CD4-positive, CD25-positive, alpha-beta regulatory T cell (primary cell): ENCODE measurements at places on chromosomes 6 and 20.

DNA sequence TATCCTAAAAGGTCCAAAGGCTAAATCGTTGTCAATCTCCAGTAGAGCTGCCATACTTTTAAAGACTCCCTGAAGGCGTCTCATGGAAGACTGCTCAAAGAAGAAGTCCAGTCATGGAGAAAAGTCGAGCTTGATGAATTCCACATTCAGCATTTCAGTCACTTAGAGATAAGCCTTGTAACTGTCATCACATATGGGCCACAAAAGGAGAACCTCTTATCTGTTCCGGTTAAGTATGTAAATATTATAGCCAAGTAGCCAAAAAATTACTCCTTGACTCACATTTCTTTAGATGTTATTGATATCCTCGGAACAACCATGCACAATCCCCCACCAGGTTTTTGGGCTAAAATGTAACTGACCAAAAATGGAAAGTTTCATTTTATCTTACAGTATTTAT lies 9.8 kb upstream of the CNKSR3 start:
- H3K36me3 ChIP-seq, result no peaks in the 10 kb centered on the region
- H3K27me3 ChIP-seq, result no peaks in the 10 kb centered on the region
- H3K27ac ChIP-seq, result no peak overlapping the region
- no peak overlapping the region for H3K4me3 ChIP-seq
- DNase-seq, result no peak
- H3K4me1 ChIP-seq, result no peaks in the 10 kb centered on the region

DNA sequence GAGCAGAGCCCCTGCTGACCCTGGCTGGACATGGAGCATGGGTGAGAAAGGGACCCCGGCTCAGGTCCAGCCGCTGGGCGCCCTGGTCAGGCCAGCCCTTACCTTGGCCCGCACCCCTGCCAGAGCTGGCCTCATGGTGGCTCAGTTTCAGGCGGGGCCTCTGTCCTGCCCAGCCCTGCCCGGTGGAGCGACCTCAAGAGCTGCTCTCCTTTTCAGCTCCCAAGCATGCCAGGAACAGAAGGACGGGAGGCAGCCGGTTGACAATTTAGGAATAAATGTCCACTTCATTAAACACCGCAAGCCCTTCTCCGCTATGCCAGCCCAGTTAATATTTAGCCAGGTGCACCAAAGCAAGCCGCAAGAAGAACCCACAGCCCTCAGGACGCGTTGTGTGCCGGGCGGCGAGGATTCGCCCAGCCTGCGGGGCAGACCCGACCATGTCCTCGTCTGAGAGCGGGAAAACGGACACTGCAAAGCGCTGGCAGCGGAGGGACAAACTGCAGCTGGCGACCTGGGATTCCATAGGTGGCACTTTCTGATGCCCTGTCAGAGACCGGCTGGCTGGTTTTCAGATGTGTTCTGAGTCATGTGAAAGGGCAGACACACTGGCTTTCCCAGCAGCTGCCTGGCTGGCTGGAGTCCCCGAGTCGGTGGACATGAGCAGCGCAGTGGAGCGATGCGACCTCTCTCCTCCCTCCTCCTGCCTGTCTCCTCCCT lies 221.9 kb downstream of the TTLL2 start:
- no peaks in the 10 kb centered on the region for H3K36me3 ChIP-seq
- H3K4me1 ChIP-seq, result no peaks in the 10 kb centered on the region
- DNase-seq, result no peak
- no peak overlapping the region for H3K4me3 ChIP-seq
- H3K27me3 ChIP-seq, result no peaks in the 10 kb centered on the region
- no peak overlapping the region for H3K27ac ChIP-seq

GRCh38 chr20:62624719-62625453 lies 17.4 kb upstream of the SLCO4A1 start:
- no peaks in the 10 kb centered on the region for H3K36me3 ChIP-seq
- H3K4me1 ChIP-seq, result peaks cover 21% of the 10 kb centered on the region
- DNase-seq, result no peak
- no peaks in the 10 kb centered on the region for H3K27me3 ChIP-seq
- no peak overlapping the region for H3K27ac ChIP-seq

DNA sequence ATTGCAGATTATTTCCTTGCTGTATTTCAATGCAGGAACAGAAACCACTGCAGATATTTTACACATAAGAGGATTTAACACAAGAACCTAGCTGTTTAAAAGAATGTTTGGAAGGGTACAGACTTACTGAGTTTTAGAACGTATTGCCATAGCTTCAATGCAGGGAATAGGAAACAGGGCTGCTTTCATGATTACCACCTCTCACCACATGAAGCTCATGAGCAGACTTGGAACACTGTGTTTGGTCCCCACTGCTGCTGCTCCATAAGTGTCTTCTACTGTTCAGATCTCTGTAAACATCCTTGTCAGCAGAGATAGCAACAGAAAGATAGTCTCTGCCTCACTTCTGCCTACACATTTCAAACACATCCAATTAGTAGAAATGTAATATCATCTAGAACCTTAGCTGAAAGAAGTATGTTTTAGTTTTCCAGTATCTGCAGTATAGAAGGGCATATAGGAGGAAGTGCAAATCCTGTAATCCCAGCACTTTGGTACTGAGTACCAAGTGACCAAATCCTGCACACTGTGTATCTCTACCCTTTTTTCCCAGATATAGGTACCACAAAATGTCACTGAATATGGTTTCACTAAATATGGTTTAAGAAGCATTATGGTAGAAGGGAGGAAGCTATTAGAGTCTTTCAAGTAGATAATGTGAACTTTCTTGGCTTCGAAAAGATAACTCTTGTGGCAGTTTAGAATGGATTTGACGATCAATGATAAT lies 51.9 kb downstream of the STXBP5 start:
- peaks cover 7% of the 10 kb centered on the region for H3K36me3 ChIP-seq
- no peak for DNase-seq
- no peaks in the 10 kb centered on the region for H3K27me3 ChIP-seq
- H3K4me1 ChIP-seq, result no peaks in the 10 kb centered on the region
